ENCODE measurements at places on chromosomes 4 and X.
A peak's percentile ranks its signal among the peaks of the same experiment; 100 is the strongest.

GRCh38 chr4:156596706-156597329 lies 374.8 kb downstream of the PDGFC start:
- DNase-seq: no peak

- DNase-seq: no peak
These were observed 59.5 kb upstream of the CRMP1 start for GRCh38 chr4:5952286-5952974.

DNA sequence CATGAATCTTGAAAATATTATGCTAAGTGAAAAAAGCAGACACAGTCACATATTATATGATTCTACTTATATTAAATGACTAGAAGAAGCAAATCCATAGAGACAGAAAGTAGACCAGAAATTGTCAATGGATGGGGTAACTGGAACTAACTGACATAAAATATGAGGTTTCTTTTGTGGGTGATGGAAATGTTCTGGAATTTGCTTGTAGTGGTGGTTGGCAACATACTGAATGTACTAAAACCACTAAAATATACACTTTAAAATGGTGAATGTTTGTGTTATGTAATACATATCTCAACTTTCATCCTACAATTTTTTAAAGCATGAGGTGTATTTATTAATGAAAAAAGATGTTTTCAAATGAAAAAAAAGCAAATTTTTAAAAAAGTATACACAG lies 14.7 kb downstream of the CNOT6L start:
- DNase-seq: no peak

DNA sequence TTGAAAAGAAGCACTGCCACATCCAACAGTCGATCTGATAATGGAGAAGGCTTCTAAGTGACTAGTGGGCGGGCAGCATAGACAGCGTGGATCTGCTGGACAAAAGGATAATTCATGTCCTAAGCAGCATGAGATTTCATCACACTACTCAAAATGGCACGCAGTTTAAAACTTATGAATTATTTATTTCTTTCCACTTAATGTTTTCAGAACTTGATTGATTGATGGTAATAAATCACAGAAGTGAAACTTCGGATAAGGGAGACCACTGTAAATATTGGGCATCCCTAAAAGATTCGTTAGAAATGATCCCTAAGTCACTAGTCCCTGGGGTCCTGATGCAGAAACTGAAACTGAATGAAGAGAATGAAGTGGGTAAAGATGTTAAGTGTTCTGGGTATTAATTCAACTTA lies 93.0 kb upstream of the ANK2 start:
- DNase-seq: no peak

DNA sequence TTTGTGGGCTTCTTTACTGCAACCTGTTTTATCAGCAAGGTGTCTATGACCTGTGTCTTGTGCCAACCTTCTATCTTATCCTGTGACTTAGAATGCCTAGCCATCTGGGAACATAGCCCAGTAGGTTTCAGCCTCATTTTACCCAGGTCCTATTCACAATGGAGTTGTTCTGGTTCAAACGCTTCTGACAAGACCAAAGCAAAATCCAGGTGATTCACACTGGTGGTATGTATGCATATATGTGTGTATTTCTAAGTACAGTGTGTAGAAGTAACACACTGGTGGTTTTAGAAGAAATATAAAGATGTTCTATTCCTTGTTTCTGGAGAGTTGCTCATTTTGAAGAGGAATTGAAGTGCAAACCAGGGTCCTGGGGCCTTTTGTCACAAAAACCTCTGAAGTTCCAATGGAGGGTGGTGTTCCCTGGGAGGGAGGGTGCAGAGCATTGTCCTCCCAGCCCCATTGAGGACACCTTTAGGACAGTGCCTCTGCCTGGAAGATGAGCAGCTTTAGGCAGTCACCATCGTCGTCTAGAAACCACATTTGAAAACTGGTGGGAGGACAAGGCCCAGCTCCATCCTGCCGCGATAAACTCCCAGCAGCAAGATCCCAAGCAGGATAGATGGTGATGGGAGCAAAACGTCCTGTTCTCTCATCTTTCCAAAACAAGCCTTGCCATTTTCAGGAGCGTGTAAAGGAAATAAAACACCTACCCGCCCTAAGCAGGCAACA lies 191.4 kb downstream of the TSPAN5 start:
- no peak for DNase-seq

DNA sequence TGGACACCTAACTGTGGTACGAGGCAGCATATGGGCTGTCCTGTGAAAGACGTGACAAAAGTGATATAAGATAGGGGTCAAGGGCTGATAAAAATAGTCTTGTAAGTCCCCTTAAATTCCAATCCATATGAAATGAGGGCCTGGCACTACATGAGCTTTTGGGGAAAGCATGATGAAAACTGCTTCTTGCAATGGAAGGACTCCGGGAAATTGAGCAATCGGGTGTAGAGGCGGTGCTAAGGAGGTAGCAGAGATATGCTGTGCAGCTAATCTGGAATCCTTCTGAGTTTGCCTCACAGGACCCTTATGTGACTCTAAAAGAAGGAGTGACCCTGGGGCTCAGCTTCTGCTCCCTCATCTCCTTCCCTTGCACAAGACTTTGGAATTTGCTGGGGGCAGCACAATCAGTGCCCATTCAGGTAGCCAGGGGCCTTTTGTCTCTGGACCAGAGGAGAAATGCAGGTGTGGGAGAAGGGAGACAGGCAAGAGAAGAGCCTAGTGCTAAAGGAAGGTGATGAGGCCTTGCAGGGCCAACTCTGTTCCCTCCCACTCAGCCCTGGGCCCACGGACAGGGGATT lies 12.8 kb downstream of the CLDN2 start:
- DNase-seq: no peak

DNA sequence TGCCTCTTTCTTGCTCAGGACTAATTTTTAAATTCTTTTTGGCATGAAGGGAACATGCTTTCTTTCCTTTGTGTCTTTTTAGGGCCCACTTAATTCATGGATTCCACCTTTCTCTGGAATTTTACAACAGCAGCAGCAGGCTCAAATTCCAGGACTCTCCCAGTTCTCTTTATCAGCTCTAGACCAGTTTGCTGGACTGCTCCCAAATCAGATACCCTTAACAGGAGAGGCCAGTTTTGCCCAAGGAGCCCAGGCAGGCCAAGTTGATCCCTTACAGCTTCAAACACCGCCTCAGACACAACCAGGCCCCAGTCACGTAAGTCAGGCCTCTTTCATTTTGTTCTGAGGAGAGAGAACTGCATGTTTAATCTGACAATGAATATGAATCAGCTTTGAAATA lies 2.3 kb downstream of the ODAM start:
- DNase-seq: no peak

GRCh38 chr4:53734182-53734581 lies 142.9 kb upstream of the LNX1 start:
- DNase-seq: no peak

GRCh38 chr4:128818442-128818841 lies 8.9 kb downstream of the JADE1 start:
- DNase-seq: no peak

GRCh38 chr4:118746251-118746919 lies 61.2 kb downstream of the METTL14 start:
- DNase-seq: no peak

GRCh38 chrX:82765811-82766210 lies 742.3 kb upstream of the POU3F4 start:
- no peak for DNase-seq

GRCh38 chr4:16732741-16733140 lies 165.7 kb downstream of the LDB2 start:
- DNase-seq: no peak

DNA sequence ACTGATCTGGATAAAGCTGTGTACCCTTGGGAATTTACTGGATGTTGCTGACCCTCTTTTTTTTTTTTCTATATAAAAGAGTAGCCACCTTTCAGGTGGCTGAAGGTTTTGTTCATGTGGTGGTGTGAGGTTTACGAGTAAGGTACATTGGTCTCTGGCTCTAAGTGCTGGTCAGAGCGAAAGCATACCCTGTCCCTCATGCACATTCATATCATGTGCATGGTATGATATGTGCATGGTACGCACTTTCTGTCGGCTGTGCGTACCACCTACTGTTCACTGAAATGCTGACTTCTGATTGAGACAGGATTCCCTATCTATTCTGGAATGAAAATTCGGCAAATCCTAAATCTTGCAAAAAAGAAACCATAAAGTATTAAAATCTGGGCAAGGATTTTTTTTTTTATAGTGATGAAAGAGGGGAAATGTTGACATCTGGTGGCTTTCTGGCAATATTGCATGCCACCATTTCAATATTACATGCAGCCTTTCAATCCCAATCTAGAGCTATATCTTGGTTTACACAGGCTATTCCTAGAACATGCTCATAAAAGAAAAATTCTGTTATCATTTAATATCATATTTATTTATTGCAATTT lies 32.8 kb downstream of the FAM149A start:
- no peak for DNase-seq

- no peak for DNase-seq
These were observed 148.7 kb downstream of the TSPAN5 start for GRCh38 chr4:98509721-98510120.

GRCh38 chr4:140427106-140427918 lies at the start of gene CLGN:
CLGN (minus strand) TSS chr4:140427648; CDS start chr4:140413078, 14,570 bp downstream.
- DNase-seq: peak; percentile 57

DNA sequence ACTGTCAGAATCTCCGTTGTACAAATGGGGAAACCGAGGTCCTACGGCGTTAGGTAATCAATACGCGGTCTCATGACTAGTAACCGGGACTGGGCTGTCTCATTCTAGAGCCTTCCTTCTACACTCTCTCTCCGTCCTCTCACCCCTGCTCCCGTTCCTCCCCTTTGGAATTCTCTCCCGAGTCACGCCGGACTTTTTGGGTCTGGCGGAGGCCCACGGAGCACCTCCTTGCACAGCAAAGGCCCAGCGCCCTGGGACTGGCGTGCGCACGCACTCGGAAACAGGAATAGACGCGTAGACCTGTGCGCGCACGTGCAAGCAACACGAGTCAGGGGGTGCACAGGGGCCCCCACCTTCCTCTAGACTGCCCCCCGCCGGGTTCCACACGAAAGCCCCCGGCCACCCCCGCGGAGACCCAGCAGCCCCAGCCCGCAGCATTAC lies 361 bp downstream of the QDPR start:
- peak; percentile 37 for DNase-seq

DNA sequence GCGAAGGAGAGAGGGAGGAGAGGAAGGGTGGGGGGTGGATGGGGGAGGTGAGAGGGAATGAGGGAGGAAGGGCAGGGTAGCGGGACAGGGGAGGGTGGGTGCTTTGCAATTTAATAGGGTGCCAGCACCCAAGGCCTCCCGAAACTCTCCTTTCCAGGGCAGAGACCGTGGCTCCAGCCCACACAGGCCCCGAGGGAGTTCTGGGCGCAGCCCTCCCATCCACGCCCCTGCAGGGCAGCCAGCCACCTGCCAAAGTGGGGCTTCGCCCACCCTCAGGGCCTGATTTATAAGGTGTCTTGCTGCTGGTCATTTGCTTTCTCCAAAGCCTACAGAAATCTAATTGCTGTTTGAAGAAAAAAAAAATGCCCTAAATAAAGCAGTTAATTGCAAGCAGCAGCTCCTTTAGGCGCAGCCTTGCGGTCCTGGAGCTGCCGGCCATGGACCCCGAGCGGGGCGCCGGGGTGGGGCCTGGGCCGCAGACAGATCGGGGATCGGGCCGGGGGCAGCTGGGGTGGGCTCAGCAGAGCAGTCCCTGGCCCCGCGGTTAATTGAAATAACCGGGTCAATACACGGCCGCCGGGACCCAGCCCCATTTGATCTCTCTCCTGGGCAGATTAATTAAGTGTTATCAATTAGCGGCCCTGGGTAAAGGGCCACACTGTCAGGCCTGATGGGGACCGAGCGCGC lies 106.0 kb upstream of the NKX1-1 start:
- DNase-seq: no peak

DNA sequence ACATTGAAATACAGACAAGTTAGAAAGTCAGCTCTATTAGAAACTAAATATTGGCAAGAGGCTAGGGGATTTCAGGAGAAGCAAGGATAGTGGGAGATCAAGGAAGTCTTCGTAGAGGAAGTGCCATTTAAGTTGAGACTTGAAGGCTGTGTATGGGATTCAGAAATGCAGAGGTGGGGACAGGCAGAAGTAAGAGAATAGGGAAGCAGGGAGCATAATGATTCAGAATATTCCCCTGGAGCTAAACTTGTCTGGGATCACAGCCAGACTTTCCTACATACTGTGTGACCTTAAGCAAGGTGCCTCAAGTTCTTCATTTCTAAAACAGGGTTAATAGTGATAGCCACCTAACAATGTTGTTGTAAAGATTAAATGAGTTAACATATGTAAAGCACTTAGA lies 108.8 kb downstream of the DDIT4L start:
- no peak for DNase-seq

DNA sequence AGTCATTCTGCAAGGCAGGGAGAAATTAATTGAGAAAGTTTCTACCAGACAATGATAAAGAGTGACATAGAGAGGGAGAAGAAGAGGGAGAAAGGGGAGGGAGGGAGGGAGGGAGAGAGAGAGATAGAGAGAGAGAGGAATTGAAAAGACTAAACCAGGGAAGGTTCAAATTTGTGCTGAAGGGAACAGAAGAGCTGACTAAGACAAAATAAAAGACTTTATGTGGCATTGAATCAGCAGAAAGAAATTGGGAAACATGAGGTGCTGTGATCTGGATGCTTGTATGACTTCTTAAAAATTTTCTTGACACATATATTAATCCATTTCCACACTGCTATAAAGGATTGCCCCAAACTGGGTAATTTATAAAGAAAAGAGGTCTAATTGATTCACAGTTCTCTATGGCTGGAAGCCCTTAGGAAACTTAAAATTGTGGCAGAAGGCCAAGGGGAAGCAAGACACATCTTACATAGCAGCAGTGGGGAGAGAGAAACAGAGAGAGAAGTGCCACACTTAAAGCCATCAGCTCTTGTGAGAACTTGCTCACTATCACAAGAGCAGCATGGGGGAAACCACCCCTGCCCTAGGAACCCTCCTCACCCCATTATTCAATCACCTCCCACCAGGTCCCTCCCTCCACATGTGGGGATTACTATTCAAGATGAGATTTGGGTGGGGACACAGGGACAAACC lies 13.5 kb upstream of the CXCL6 start:
- DNase-seq: no peak

GRCh38 chrX:153628129-153628528 lies 18.9 kb upstream of the DUSP9 start:
- DNase-seq: no peak

DNA sequence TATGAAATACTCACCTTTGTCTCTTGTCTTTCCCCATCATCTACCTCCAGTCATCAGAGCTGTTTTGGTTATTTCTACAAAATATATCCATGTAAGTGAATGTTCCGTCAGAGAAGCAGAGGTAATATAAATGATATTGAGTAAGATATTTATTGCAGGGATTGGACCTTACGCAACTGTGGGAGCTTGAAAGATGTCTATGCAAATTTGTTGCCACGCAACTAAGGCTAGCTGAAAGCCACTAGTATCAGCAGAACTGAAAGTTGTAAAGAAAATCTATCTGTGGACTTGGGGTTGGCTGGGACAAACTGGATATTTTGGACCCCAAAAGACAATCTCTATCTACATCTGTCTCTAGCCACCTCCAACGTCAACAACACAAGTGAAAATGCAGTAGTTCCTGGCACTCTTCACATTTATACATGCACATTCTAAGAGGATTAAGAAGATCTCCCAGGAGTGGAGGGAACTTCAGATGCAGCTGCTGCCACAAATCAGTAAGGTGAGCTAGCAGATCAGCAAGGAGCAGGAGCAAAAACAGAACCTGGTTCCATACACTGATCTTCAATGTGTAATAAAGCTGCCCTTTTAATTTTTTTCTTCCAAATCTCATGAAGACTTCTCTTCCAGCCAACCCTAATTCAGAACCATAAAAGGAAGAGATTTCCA lies 8.5 kb upstream of the CCSER1 start:
- DNase-seq: no peak

Data from stimulated activated CD4-positive, alpha-beta T cell treated with anti-CD3 and anti-CD28 coated beads, Interleukin-12 subunit alpha, Interleukin-12 subunit beta, amount 100 ng/mL, for 24 hours (primary cell).